ENCODE measurements at places on chromosomes 4 and X.

DNA sequence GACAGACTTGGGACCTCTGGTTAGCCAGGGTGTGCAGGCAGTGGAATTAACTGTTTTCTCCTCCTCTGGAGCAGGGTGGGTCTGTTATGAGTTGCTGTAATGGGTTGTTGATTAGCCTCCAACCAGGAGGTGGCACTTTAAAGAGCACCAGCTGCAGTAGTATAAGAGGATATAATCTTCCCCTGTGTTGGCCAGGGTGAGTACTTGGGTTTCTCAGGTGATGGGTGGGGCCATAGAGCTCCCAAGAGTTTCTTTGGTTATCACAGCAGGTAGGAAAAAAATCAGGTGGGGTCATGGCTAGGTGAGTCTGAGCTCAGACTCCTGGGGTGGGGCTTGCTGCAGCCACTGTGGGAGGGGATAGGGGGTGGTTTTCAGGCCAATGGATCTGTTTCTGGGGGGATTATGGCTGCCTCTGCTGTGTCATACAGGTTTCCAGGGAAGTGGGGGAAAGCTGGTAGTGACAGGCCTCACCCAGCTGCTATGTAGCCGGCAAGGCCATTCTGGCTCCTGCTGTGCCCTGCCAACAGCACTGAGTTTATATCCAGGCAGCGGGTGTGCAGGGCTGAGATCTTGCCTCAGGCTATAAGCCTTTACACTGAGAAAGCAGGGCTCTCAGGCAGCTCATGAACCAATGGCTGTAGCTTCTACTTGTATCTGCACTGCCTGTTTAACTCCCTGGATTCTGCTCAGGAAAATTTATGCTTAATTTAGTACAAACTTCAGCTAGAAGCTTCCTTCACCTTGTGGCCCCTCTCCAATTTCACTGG, 70.1 kb downstream of the CCNG2 start:
- no peak for DNase-seq

GRCh38 chrX:94831364-94831763, 1157.4 kb downstream of the FAM133A start:
- DNase-seq, result peak; percentile 0

- DNase-seq, result no peak
These were observed 74.3 kb upstream of the KCTD8 start for GRCh38 chr4:44522761-44523445.

DNA sequence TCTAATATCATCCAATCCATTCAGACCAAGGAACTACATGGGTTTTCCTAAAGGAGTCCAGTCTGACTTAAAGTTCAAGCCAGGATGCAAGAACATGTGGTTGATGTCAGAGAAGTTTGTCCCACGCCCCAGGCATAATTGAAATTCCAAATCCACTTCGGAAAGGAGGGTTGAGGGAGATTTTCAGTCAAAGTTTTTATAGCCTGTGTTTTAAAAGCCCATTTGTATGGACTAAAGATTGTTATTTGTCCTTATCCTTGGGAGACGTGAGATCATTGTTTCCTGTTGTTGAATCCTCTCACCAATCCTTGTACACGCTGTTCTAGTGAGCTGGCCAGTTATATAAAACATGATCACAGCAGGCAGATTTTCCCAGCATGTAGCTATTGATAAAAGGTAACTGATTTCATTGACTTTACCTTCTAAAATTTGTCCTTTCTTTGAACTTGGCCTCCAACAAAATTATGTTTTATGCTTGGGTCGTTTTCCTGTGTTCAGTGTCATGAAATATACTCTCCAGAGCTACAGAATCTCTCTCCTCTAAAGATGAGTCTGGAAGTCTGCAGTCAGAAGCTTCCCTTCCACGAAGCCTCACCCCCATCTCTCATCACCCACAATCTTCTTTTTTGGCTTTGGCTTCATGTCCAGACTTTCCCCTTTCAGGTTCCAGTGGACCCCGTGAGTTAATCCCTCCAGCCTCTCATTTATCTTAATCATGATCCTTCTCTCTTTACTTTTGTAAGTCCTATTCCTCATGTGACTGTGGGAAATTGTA, 92.9 kb downstream of the ATP10D start:
- DNase-seq, result no peak

DNA sequence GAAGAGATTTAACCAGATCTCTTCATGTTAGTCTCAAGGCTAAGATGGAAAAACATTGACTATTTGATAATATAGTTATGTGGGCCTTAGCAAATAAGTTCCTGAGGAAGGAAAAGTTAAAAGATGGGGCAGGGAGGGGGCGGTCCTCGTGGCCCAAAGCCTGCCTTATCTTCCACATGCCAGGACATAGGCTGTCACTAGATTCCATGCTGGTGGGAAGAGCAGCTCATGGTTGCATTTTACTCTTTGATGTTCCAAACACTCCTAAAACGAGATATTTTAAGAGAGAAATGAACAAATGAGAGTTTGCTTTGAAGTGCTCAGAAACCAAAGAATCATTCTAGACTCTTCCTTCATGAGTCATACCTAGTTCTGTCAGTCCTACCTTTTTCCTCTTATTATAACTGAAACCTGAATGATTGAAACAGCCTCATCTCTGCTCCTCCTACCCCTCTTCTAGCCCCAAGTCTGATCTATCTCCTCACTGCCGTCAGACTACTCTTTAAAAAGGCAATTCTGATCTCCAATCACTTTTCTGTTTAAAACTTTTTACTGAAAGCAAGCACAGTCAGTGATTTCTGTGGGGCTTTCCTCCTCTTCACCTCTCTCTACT, 25.1 kb downstream of the RAB9B start:
- DNase-seq, result no peak

DNA sequence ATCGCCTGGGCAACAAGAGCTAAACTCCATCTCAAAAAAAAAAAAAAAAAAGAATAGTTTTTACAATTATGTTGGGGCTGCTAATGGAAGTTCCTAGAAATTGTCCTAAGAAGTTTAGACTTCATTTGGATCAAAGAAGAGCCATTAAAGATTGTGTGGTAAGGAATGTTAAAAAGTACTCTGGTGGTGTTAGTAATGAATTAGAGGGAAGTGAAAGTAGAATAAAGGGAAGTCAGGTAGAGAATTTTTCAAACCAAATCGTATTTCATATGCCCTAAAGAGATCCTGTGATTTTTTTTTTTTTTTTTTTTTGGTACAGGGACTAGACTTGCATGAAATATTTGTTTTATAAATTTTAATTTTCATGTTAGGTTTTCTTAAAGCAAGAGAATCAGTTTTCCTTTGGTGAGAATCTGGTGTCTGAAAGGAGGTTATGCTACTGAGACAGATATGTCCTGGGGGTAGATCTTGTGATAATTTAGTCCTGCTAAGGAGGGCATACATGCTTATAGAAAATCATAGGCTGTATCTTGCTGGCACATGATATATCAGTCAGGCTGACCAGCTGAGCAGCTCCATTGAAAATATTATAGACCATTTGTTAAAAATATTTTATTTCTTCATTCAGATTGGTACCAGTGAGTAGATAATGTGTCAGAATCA, 10.7 kb downstream of the SEC24B start:
- no peak for DNase-seq

DNA sequence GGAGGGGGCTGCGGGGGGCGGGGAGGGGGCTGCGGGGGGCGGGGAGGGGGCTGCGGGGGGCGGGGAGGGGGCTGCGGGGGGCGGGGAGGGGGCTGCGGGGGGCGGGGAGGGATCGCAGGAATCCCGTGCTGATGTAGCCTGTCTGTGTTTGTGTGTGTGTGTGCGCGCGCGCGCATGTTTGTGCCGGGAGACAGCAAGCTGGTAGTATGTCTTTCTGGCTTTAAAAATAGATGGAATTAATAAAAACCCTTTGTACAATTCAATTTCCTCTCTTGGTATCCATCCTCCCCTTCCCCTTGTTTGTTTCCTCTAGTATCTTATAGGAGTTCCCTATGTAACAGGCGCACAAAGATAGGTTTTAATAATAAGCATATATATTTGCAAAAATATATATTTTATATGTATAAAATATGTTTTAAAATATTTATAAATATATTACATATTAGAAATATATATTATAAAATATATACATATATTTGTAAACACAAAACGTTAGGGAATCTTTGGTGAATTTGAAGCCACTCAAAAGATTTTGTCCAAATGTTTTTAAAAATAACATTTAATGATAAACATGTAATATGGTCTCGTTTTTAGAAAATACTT, 782 bp downstream of the ARHGAP24 start:
- no peak for DNase-seq

- DNase-seq, result no peak
These were observed at the start of gene STAP1 for GRCh38 chr4:67558493-67558892. Gene STAP1, plus strand, starts transcription at chr4:67558727. Its CDS starts 83 bp downstream, at chr4:67558810.

DNA sequence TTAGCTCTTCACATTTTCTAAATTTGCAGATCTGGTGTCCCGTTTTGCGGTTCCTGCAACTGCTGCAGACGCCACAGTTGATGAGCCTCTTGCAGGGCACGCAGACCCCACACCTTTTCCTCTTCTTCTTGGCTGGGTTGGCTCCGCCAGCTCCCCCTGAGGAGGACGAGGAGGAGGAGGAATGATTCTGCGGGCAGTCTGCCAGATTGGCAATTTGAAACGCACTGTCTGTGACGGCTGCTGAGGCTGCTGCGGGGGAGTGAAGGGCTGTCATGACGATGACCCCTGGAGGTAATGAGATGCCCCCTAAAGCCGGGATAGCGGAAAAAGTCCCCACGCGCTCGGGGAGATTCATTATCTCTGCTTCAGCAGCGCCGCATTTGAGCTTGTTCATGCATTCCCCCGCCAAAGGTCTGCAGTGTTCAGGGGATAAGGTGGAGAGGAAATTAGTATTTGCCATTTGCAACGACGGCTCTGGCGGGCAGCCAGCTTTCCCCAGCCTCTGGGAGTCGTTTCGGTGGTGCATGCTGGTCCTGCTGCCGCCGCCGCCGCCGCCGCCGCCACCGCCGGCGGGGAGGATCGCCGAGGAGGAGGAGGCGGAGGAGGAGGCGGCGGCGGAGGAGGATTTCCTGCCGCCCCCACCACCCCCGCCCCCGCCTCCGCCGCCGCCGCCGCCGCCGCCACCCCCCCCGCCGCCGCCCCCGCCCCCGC, 3.8 kb downstream of the CXXC4 start:
- peak; percentile 22 for DNase-seq

DNA sequence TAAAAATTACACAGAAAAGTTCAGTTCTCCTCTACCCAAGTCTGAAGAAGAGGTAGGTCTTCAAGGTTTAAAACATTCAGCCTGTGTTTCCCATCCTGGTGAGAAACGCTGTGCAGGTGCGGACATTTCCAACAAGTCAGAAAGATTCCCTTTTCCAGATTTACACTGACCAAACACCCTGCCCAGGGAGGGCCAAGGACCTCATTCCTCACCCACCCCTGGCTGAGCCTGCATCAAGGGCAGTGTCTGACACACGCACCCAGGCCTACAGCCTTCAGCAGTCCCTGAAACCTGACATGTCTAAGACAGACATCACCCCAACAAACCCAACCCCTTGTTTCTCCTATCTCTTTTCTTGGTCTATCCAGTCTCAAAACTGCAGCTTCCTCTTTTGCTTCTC, 105.9 kb downstream of the APBB2 start:
- DNase-seq, result no peak

- no peak for DNase-seq
These were observed 33.3 kb upstream of the RBBP7 start for GRCh38 chrX:16903274-16904022.

DNA sequence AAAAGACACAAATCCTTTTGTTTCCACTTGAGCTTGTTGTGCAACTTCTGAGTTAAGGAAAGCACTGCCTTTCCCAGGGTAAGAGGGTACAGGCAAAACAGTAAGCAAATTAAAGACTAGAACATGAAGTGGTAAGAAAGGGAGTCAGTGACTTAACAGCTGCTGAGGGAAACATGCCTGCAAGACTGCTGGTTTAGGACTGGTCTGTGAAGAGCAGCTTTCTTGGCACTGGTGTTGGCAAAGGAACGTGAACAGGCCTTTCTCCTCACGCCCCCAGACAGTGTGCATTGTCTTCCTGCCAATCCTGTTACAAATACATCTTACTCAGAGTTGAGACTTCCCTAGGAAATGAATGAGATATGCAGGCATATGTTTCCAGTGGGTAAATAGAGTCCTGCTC, 2.6 kb downstream of the LHFPL1 start:
- DNase-seq, result no peak

GRCh38 chr4:129623233-129623875, 527.4 kb downstream of the C4orf33 start:
- DNase-seq, result no peak

GRCh38 chr4:174716986-174717770, 111.9 kb downstream of the GLRA3 start:
- DNase-seq, result peak; percentile 34

GRCh38 chr4:106676173-106676921, 307.8 kb upstream of the GIMD1 start:
- no peak for DNase-seq

DNA sequence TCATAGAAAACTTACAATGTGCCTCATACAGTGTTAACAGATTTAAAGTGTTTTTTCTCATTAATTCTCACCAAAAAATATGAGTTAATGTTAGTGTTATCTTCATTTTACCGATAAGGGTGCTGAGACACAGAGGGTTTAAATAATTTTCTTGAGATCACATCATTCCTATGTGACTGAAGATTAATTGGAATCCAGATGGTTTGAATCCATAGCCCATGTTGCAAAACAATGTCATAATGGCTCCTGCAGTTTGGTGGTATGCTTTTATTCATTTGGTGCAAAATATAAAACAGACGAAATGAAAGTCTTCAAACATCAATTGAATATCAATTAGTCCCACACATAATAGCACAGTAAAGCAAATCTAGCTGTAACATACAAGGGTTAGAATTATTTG, 512.2 kb downstream of the FSTL5 start:
- no peak for DNase-seq

Measured in erythroblast (primary cell).